Bronchus fibroblast of lung (primary cell): ENCODE measurements at places on chromosomes 7 and 10. TPM values are rescaled to one million over a fixed set of nuclear protein-coding genes. Genes with fewer than 3 reads are reported as not detected.

PIP gene
- total RNA-seq, result not detected in 2 replicates

MAP3K8 gene
- 4.3 and 6.1 TPM in 2 replicates for total RNA-seq

HOXA5 gene
- total RNA-seq, result 30.6 and 36.8 TPM in 2 replicates

NEUROG3 gene
- total RNA-seq, result not detected in 2 replicates

ADGRA1 gene
- total RNA-seq, result not detected in 2 replicates

VAX1 gene
- total RNA-seq, result not detected in 2 replicates

DOCK4 gene
- total RNA-seq, result 5.9 and 7.4 TPM in 2 replicates

C7orf33 gene
- total RNA-seq, result not detected in 2 replicates

ELMO1 gene
- total RNA-seq, result under 0.01 and 1.6 TPM in 2 replicates

GATAD1 gene
- total RNA-seq, result 10.1 and 12.3 TPM in 2 replicates

CHN2 gene
- under 0.01 TPM in 1 of 2 replicates, not detected in the other for total RNA-seq

EIF4EBP2 gene
- total RNA-seq, result 15.9 and 17.3 TPM in 2 replicates

EBF3 gene
- 1.0 and 1.5 TPM in 2 replicates for total RNA-seq

MICU1 gene
- total RNA-seq, result 36.7 and 37.2 TPM in 2 replicates

SEPTIN14 gene
- not detected in 2 replicates for total RNA-seq

CPA2 gene
- total RNA-seq, result not detected in 2 replicates

IL2RA gene
- total RNA-seq, result not detected in 2 replicates

MEIG1 gene
- 0.15 TPM in 1 of 2 replicates, not detected in the other for total RNA-seq

ATE1 gene
- total RNA-seq, result 9.2 and 9.6 TPM in 2 replicates

FRMD4A gene
- 28.4 and 29.7 TPM in 2 replicates for total RNA-seq

LIPF gene
- not detected in 2 replicates for total RNA-seq

IDI2 gene
- total RNA-seq, result not detected in 2 replicates

NACAD gene
- total RNA-seq, result 3.6 and 4.2 TPM in 2 replicates

ZPBP gene
- not detected in 2 replicates for total RNA-seq

TRIM73 gene
- 0.34 and 0.45 TPM in 2 replicates for total RNA-seq

ITGA8 gene
- under 0.01 TPM in 1 of 2 replicates, not detected in the other for total RNA-seq

SLC18A2 gene
- total RNA-seq, result not detected in 2 replicates

SLC16A12 gene
- total RNA-seq, result 3.6 and 3.9 TPM in 2 replicates

SLC13A1 gene
- total RNA-seq, result not detected in 2 replicates

TMEM229A gene
- under 0.01 TPM in 1 of 2 replicates, not detected in the other for total RNA-seq

SKIDA1 gene
- total RNA-seq, result 2.4 and 2.7 TPM in 2 replicates

PRR15 gene
- not detected in 2 replicates for total RNA-seq

ARL5B gene
- 7.4 and 9.4 TPM in 2 replicates for total RNA-seq

ACTA2 gene
- total RNA-seq, result 58.0 and 69.9 TPM in 2 replicates

EMX2 gene
- total RNA-seq, result not detected in 2 replicates

PCGF6 gene
- total RNA-seq, result 7.6 and 10.9 TPM in 2 replicates

SPDYE1 gene
- total RNA-seq, result not detected in 2 replicates

CYP26C1 gene
- total RNA-seq, result 0.17 TPM in 1 of 2 replicates, not detected in the other

KCNIP2 gene
- total RNA-seq, result under 0.01 and 0.17 TPM in 2 replicates

SFRP5 gene
- total RNA-seq, result not detected in 2 replicates

PLAU gene
- total RNA-seq, result 54.8 and 56.8 TPM in 2 replicates

MRLN gene
- not detected in 2 replicates for total RNA-seq

OPALIN gene
- not detected in 2 replicates for total RNA-seq

AKR1C2 gene
- total RNA-seq, result 2.5 and 3.9 TPM in 2 replicates

EPHA1 gene
- 0.15 and 0.17 TPM in 2 replicates for total RNA-seq

PNLIPRP1 gene
- not detected in 2 replicates for total RNA-seq

LIPN gene
- total RNA-seq, result not detected in 2 replicates

ASZ1 gene
- total RNA-seq, result not detected in 2 replicates

ADCY1 gene
- 0.15 and 0.17 TPM in 2 replicates for total RNA-seq

EVX1 gene
- total RNA-seq, result not detected in 2 replicates

RPEL1 gene
- total RNA-seq, result under 0.01 TPM in 1 of 2 replicates, not detected in the other

C10orf95 gene
- 0.15 and 0.17 TPM in 2 replicates for total RNA-seq

CDH23 gene
- under 0.01 TPM in 2 replicates for total RNA-seq

DGKI gene
- 1.2 TPM in 2 replicates for total RNA-seq

AS3MT gene
- total RNA-seq, result 4.8 and 6.7 TPM in 2 replicates

TBC1D12 gene
- total RNA-seq, result 3.3 and 4.0 TPM in 2 replicates

AKR1B15 gene
- not detected in 2 replicates for total RNA-seq

ENKUR gene
- total RNA-seq, result 0.45 TPM in 1 of 2 replicates, not detected in the other

MAGI2 gene
- total RNA-seq, result 1.3 and 1.5 TPM in 2 replicates
